ENCODE measurements at places on chromosomes 11 and 22. TPM values are rescaled to one million over a fixed set of nuclear protein-coding genes. Genes with fewer than 3 reads are reported as not detected.

The MMP10 gene
- not detected for total RNA-seq

The PKNOX2 gene
- 1.1 TPM for total RNA-seq

The GNAZ gene
- 1.9 TPM for total RNA-seq

The OR6T1 gene
- not detected for total RNA-seq

The TPBGL gene
- not detected for total RNA-seq

The SAA2 gene
- total RNA-seq: not detected

The WBP2NL gene
- total RNA-seq: not detected

- H3K27me3 ChIP-seq: no peaks in the 10 kb centered on the region
- no peak for DNase-seq
- no peaks in the 10 kb centered on the region for H3K4me1 ChIP-seq
- no peak overlapping the region for H3K4me3 ChIP-seq
- H3K36me3 ChIP-seq: 0 out of 2 replicates have a peak, but pooled peaks cover 4% of the 10 kb centered on the region
These were observed 9.1 kb upstream of the CCDC34 start for GRCh38 chr11:27372164-27372563.

GRCh38 chr11:26649884-26650283 is 72.0 kb downstream of the SLC5A12 start:
- H3K36me3 ChIP-seq: no peaks in the 10 kb centered on the region
- peak; percentile 53 for DNase-seq
- no peak overlapping the region for H3K27ac ChIP-seq
- H3K4me1 ChIP-seq: no peaks in the 10 kb centered on the region
- H3K27me3 ChIP-seq: no peaks in the 10 kb centered on the region
- no peak overlapping the region for H3K4me3 ChIP-seq

- DNase-seq: no peak
- no peak overlapping the region for H3K4me3 ChIP-seq
- no peaks in the 10 kb centered on the region for H3K27me3 ChIP-seq
- H3K36me3 ChIP-seq: no peaks in the 10 kb centered on the region
- no peaks in the 10 kb centered on the region for H3K4me1 ChIP-seq
- no peak overlapping the region for H3K27ac ChIP-seq
These were observed 108.3 kb downstream of the PKNOX2 start for GRCh38 chr11:125272821-125273220.

DNA sequence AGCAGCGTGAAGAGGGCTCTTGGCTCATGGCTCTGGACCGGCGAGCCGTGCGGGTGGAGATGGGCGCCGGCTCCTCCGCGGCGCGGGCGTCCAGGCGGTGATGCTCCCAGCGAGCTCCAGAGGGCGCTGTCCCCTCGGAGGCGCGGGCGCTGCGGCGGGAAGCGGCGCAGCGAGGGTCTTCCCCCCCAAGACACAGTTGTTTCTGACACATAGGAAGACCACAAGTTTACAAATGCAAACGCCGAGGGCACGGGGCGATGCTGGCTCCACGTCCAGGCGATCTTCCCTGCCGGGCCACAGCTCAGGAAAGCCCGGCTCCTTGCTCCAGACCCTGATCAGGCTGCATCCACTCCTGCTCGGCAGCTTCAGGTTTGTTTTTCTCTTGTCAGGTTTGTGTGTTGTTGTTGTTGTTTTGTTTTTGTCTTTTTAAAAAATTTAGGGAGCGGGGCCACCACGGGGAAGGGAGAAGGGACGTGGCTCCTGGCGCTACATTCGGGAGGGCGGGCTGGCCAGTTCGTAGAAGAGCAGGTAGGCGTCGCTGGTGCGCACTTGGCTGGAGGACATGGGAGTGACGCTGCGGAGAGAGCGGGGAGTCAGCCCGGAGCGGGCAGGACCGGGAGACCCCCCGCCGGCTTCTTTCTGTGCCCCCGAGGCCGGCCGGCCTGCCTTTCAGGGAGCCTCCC is 10.0 kb upstream of the MFRP start:
- peaks cover 3% of the 10 kb centered on the region for H3K4me1 ChIP-seq
- H3K27me3 ChIP-seq: 0 out of 2 replicates have a peak, but pooled peaks cover 4% of the 10 kb centered on the region
- peak overlapping the region; percentile 46 for H3K4me3 ChIP-seq
- H3K36me3 ChIP-seq: no peaks in the 10 kb centered on the region

- no peaks in the 10 kb centered on the region for H3K36me3 ChIP-seq
- DNase-seq: no peak
- H3K27me3 ChIP-seq: peaks cover 1% of the 10 kb centered on the region
- H3K4me3 ChIP-seq: no peak overlapping the region
- no peaks in the 10 kb centered on the region for H3K4me1 ChIP-seq
These were observed 195.2 kb upstream of the RAG2 start for GRCh38 chr11:36792996-36793914.

DNA sequence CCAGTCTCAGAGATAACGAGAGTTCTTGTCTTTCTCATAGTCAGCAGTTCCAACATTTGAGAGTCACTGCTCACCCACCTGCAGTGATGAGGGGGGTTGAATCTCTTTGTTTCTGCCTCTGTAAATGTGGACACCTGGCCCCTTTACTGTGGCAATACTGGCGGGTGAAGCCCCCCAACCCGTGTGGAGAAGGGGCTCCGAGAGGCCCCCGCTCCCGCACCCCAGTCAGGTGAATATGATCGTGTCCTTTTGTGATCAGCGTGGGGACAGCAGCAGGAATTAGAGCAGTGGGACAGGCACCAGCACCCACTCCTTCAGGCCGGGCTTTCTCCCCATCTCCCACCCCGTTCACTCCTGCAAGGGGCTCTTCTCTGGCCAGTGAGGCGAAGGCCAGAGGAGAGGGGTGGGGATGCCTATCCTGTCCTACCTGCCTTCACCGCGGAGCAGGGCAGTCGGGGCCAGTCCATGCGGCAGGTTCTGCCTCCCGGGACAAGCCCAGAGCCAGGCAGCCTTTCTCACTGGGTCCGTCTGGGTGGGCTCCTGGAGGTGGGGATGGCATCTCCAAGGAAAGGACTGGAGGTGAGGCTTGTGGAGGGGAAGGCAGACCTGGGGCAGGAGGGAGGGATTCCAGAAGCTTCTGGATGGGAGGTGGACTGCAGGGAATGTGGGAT is 12.7 kb upstream of the CELSR1 start:
- H3K36me3 ChIP-seq: no peaks in the 10 kb centered on the region
- H3K4me1 ChIP-seq: peaks cover 27% of the 10 kb centered on the region
- no peak for DNase-seq
- H3K4me3 ChIP-seq: no peak overlapping the region
- H3K27ac ChIP-seq: no peak overlapping the region

DNA sequence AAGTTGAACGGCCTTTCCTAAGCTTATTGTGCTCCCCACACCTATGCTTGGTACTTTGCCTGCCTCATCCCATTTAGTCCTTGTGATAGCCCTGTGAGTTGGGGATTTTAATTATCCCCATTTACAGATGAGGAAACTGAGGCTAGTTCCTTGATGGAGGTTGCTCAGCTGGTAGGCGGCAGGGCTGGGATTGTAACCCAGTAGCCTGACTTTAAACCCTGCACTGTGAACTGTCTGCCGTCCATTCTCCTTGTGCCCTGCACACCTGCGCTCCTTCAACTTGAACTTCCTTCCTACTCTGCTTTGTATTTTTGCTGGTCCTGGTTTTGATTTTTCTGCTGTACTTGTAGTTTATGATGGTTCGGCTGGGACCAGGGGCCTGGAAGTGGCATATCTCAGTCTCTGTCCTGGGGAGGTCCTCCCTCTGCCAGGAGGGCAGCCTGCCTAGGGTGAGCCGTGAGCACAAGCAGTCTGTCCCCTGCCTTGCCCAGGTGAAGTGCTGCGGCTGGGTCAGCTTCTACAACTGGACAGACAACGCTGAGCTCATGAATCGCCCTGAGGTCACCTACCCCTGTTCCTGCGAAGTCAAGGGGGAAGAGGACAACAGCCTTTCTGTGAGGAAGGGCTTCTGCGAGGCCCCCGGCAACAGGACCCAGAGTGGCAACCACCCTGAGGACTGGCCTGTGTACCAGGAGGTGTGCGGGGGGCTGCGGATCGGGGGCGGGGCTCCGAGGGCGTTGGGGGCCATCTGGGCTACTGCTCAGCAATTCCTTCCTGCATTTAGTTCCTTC is 52.4 kb downstream of the CD82 start:
- no peaks in the 10 kb centered on the region for H3K27me3 ChIP-seq
- DNase-seq: no peak
- H3K27ac ChIP-seq: no peak overlapping the region
- H3K4me3 ChIP-seq: no peak overlapping the region
- peaks cover 16% of the 10 kb centered on the region for H3K36me3 ChIP-seq
- H3K4me1 ChIP-seq: no peaks in the 10 kb centered on the region

DNA sequence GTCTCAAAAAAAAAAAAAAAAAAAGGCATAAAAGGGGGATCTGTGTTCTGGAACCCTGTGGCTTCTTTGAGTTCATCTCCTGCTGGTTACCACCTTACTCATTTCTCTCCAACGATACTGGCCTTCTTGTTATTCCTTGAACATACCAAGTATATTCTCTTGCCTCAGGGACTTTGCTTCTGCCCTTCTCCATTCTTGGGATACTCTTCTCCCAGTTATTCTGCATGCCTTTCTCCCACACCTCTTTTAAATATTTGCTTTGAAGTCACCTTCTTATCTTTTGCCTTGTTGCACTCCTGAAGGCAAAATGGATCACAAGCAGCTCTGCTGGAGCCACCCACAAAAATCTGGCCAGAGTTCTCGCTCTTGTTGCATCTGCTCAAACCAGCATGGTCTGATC is 76.0 kb upstream of the RRM1 start:
- no peak overlapping the region for H3K4me3 ChIP-seq
- H3K27ac ChIP-seq: no peak overlapping the region
- 0 out of 2 replicates have a peak, but pooled peaks cover 3% of the 10 kb centered on the region for H3K4me1 ChIP-seq
- no peak for DNase-seq
- H3K27me3 ChIP-seq: no peaks in the 10 kb centered on the region

DNA sequence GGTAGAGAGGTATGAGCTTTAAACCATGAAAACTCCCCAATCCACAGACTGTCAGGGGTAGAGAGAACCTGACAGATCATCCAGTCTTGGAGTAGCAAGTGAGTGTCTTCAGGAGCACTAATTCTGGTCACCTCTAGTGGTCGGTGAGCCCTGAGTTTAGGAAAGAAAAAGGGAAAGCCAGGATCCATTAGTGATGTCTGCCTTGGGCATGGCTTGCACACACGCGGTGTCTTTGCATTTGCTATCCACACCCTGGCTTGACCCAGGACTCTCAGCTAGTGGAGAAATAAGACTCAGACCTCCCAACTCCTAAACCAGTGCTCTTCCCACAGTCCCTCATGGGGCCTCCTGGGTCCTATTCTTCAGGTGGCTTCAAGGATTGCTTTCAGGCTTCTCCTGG is 19.3 kb downstream of the POU2F3 start:
- H3K4me3 ChIP-seq: no peak overlapping the region
- DNase-seq: no peak
- H3K27me3 ChIP-seq: peaks cover 65% of the 10 kb centered on the region
- no peak overlapping the region for H3K27ac ChIP-seq

DNA sequence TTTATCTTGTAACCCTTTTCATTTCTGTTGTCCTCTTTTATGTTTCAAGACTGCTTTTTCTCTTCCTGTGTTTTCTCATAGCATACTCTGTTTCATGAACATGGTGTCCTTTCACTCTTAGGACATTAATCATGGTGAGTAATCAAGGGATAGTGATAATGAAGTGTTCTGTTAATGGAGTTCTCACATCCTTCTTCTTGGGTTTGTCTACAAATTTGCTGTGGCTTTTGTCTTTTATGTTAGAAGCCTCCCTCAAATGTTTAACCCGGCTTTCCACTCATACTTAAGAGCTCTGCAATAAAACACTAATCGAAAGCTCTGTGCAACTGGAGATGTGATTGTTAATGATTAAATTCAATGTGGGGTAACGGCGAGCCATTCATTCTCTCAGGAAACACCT is 593.6 kb downstream of the NELL1 start:
- H3K27ac ChIP-seq: no peak overlapping the region
- no peak for DNase-seq
- no peaks in the 10 kb centered on the region for H3K27me3 ChIP-seq
- no peak overlapping the region for H3K4me3 ChIP-seq
- no peaks in the 10 kb centered on the region for H3K36me3 ChIP-seq

- no peaks in the 10 kb centered on the region for H3K27me3 ChIP-seq
- 0 out of 2 replicates have a peak, but pooled peaks cover 2% of the 10 kb centered on the region for H3K36me3 ChIP-seq
- no peak overlapping the region for H3K27ac ChIP-seq
- peaks cover 5% of the 10 kb centered on the region for H3K4me1 ChIP-seq
These were observed 55.7 kb downstream of the PTPRJ start for GRCh38 chr11:48036011-48036410.

GRCh38 chr11:103433386-103434072 is 324.3 kb downstream of the DYNC2H1 start:
- H3K27me3 ChIP-seq: no peaks in the 10 kb centered on the region
- DNase-seq: peak; percentile 94
- no peaks in the 10 kb centered on the region for H3K36me3 ChIP-seq
- no peak overlapping the region for H3K27ac ChIP-seq

DNA sequence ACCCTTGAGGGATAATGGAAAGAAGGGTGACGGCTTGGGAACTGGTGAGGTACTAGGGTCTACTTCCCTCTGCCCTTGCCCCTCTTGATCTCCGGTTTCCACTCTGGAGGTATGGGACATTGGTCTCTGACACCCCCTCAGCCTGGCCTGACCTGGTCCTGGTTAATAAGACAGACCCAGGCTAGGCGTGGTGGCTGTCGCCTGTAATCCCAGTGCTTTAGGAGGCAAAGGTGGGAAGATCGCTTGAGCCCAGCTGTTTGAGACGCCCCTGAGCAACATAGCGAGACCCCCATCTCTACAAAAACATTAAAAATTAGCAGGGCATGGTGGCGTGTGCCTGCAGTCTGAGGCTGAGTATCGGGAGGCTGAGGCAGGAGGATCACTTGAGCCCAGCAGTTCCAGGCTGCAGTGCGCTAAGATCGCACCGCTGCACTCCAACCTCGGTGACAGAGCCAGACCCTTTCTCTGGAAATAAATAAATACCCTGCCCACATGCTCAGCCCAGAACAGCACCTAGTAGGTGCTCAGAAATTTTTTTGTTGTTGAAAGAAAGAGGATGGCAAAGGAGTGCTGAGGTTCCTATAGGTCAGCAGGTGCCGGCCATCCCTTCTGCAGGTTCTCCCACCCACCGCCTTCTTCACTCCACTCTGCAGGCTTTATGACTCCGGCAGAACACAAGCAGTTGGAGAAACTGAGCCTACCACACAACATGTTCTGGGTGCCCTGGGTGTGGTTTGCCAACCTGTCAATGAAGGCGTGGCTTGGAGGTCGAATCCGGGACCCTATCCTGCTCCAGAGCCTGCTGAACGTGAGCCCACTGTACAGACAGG is 6.3 kb downstream of the BEST1 start:
- no peak overlapping the region for H3K27ac ChIP-seq
- no peak overlapping the region for H3K4me3 ChIP-seq
- peaks cover 21% of the 10 kb centered on the region for H3K36me3 ChIP-seq

DNA sequence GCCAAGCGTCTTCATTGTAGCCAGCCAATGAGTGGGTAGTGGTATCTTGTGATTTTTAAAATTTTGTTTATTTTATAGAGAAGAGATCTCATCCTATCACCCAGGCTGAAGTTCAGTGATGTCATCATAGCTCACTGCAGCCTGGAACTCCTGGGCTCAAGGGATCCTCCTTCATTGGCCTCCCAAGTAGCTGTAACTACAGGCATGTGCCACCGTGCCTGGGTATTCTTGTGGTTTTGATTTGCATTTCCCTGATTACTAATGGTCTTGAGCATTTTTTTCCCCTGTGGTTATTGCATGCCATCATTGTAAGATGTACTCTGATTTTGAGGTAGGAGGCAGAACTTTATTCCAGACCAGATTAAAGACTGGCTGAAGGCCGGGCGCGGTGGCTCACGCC is 2.4 kb upstream of the DENND6B start:
- DNase-seq: peak; percentile 65
- H3K27me3 ChIP-seq: no peaks in the 10 kb centered on the region
- no peaks in the 10 kb centered on the region for H3K36me3 ChIP-seq
- H3K27ac ChIP-seq: no peak overlapping the region
- no peak overlapping the region for H3K4me3 ChIP-seq
